NCI-H1930 (cell line): ENCODE measurements at places on chromosomes 2 and 18.

DNA sequence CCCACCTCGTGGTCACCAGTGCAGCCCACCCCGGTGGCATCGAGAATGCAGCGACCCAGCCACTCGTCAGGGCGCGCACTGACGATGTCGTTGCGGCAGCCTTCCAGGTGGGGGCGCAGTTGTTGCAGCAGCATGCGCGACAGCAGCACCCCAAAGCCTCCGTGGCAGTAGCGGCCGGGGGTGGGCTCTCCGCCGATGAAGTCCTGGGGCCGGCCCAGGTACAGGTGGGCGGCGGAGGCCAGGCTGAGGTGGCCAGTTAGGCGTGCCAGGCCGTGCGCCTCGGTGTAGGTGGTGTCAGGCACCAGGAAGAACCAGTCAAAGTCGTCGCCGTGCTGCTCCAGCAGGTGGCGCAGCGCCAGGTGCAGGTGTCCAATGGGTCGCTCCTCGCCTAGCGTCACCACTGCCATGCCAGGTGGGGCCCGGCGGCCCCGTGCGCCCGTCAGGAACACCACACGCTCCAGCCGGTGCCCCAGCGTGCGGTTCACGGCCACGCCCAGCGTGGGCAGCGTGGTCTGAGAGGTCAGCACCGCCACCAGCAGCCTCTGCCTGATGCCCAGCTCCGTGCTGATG lies 1.9 kb downstream of the CHPF start:
- DNase-seq = peak; percentile 88

DNA sequence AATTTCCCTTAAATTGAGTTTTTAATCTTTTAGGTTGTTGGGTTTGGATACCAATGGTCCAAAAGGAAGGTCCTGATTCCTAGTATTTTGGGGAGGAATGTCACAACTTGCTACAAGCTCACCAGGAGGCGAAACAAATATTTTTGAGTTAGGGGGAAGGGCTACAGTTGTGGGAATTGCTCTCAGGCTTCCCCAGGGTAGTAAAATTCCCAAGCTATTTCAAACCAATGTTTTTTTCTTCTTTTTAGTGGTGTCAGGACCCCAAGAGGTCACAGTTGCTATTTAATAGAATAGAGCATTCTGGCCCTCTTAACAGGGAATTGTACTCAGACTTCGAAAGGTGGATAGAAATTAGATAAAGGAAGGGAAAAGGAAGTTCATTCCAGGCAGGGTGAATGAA lies 68.5 kb upstream of the ST3GAL5 start:
- no peak for DNase-seq

DNA sequence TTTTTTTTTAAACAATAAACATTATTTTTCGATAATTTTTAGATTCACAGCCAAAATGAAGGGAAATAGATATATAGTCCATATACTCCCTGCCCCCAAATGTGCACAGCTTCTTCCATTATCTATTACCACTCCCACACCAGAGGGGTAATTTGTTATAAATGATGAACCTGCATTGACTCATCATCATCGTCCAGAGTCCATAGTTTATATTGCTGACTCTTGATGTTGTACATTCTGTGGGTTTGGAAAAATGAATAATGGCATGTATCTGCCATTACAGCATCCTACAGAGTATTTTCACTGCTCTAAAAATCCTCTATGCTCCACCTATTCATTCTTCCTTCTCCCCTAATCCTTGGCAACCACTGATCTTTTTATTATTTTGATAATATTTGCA lies 121.5 kb downstream of the LTBP1 start:
- no peak for DNase-seq

DNA sequence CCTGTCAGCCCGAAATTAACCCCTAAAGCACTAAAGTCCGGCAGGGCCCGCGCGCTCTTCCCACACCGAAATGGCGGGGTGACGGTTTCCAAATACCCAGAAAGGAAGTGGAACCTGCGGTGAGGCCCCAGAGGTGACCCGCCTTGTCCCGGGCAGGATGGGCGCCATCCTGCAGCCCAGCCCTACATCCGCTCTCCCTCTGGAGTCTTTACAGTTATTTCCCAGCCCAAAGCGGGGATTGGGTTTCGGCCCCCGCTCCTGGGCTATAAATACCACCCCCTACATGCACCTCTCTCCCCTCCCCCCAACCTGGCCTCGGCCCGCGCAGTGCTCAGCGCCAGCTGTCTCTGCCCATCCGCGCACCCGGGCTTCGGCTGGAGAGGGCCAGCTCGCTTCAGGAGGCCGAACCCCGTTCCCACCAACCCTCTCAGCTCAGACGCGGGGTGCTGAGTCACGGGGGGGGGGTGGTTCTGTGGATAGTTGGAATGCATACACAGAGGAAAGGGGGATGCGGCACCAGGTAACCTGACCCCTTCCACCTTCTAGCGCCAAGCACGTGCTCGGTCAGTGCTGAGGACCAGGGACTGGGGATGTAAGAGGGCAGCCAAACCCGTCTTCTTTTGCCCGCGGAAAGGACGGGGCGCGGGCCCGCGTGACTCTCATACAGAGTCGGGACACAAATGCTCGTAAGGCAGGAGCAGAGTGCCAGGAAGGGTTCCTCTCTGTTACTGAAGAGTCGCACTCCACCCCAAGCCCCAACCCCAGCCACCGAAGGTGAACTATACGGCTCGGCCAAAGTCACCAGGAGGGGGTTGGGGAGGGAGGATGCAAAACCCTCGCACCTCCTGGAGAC lies at the start of gene TUBA4B:
TUBA4B (plus strand) TSS at position 344 of the 853 bp plus-strand sequence; CDS start at position 509, 165 bp downstream.
- no peak for DNase-seq

GRCh38 chr18:53780666-53781065 lies 443.8 kb downstream of the MBD2 start:
- no peak for DNase-seq

GRCh38 chr2:69639266-69639665 lies 4.3 kb downstream of the AAK1 start:
- DNase-seq = no peak

GRCh38 chr2:120793682-120794403 lies 58.2 kb downstream of the GLI2 start:
- DNase-seq = no peak
